A549 treated with DMSO at 1 μM for 4 hours (cell line): ENCODE measurements at places on chromosomes 2 and 18. TPM values are rescaled to one million over a fixed set of nuclear protein-coding genes. Genes with fewer than 3 reads are reported as not detected.

Gene RGPD3
- 0.12 to 0.28 TPM (median 0.16 TPM) in 5 replicates for total RNA-seq

Gene DARS1
- 56.2 to 69.0 TPM (median 59.6 TPM) in 5 replicates for total RNA-seq

Gene CD207
- total RNA-seq = not detected in 5 replicates

Gene PSMD1
- 109 to 124 TPM (median 118 TPM) in 5 replicates for total RNA-seq

Gene CHST10
- 15.8 to 18.2 TPM (median 17.2 TPM) in 5 replicates for total RNA-seq

Gene PRKAG3
- not detected in 5 replicates for total RNA-seq
